MCF 10A (cell line): ENCODE measurements at places on chromosomes 5 and 9. TPM values are rescaled to one million over a fixed set of nuclear protein-coding genes. Genes with fewer than 3 reads are reported as not detected.

DNA sequence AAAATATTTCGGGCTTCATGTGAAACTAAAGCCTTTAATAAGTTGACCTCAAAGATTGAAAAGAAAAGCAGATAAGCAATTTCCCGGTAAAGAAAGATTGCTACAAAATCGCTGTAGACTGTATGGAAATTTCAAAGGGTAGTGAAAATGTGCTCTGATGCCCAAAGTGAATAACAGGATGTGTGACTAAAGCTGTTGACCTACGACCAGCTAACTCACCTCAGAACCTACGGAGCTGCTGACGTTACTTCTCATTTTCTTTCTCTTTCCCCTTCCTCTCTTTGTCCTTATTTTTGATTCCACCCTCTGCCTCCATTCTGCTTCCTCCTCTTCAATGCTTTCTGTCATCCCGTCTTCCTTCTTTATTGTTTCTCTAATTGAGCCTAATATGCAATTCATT is 103.2 kb downstream of the PDE4D start:
- DNase-seq, result peak; percentile 79
- peaks cover 11% of the 10 kb centered on the region for H3K36me3 ChIP-seq
- peak overlapping the region; percentile 89 for H3K27ac ChIP-seq

GRCh38 chr5:6918255-6918654 is 205.0 kb downstream of the TENT4A start:
- no peaks in the 10 kb centered on the region for H3K4me1 ChIP-seq
- H3K27ac ChIP-seq, result no peak overlapping the region
- H3K27me3 ChIP-seq, result peaks cover 91% of the 10 kb centered on the region
- H3K36me3 ChIP-seq, result no peaks in the 10 kb centered on the region

- no peak overlapping the region for H3K27ac ChIP-seq
- H3K4me1 ChIP-seq, result no peaks in the 10 kb centered on the region
- H3K27me3 ChIP-seq, result peaks cover 57% of the 10 kb centered on the region
- peak; percentile 69 for DNase-seq
- no peaks in the 10 kb centered on the region for H3K36me3 ChIP-seq
Observed at GRCh38 chr9:16417749-16418148, 452.7 kb downstream of the BNC2 start.

- no peak overlapping the region for H3K27ac ChIP-seq
- H3K4me1 ChIP-seq, result peaks cover 11% of the 10 kb centered on the region
Observed at GRCh38 chr9:132770770-132771310, 100.6 kb downstream of the GTF3C4 start.

DNA sequence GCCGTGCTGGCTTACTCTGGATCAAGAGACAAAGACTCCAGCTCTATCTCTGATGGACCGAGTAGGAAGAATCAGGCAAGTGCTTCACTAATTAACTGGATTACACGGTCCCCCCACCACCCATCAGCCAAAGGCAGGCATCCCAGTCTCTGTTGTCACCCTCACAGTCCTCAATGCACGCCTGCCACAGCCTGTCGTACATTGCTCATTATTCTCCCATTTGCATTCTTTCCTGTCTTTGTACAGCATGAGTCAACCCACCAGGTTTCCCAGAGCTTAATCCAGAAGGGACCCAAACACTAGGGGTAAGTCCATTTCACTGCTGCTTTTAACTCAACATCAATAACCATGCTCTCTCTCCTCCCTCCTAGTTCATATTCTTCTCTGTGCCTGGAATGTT is 44.4 kb downstream of the PCA3 start:
- no peaks in the 10 kb centered on the region for H3K36me3 ChIP-seq
- peak; percentile 4 for DNase-seq
- H3K4me1 ChIP-seq, result no peaks in the 10 kb centered on the region
- H3K4me3 ChIP-seq, result no peak overlapping the region
- H3K27ac ChIP-seq, result no peak overlapping the region

DNA sequence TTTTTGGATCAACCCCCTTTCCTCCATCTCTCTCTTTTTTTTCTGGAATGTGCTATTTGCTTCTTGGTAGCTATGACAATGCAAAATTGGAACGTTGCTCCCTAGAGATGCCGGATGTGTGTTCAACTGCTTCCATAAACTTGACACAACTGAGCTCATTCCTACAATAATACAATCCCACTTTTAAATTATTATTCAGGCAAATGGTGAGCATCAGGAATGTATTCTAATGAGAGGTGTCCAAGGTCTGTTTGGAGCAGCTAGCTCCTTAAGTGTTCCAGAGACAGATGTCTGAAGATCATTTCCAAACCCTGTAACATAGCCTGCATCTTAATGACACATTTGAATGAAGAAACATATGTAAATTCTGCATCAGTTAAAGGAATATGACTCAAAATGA is 518.4 kb downstream of the TAF11L14 start:
- no peaks in the 10 kb centered on the region for H3K36me3 ChIP-seq
- no peaks in the 10 kb centered on the region for H3K27me3 ChIP-seq
- H3K27ac ChIP-seq, result no peak overlapping the region

GRCh38 chr5:376799-377325 is 55.3 kb downstream of the AHRR start:
- peaks cover 5% of the 10 kb centered on the region for H3K4me1 ChIP-seq
- no peaks in the 10 kb centered on the region for H3K36me3 ChIP-seq
- H3K4me3 ChIP-seq, result no peak overlapping the region
- DNase-seq, result no peak

DNA sequence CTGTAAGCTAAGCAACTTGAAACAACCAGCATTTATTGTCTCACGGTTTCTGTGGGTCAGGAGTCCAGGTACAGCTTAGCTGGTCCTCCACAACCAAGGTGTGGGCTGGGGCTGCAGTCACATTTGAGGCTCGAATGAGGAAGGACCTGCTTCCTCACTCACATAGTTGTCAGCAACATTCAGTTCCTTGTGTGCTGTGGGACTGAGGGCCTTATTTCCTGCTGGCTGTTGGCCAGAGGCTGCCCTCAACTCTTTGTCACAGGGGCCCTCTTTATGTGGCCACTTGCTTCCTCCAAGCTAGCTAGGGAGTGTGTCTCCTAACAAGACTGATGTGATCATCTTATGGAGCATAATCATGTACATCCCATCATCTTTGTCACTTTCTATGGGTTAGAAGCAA is 29.2 kb upstream of the SEMA4D start:
- peaks cover 26% of the 10 kb centered on the region for H3K27me3 ChIP-seq
- no peak for DNase-seq
- H3K4me3 ChIP-seq, result no peak overlapping the region
- H3K4me1 ChIP-seq, result peaks cover 6% of the 10 kb centered on the region
- H3K27ac ChIP-seq, result no peak overlapping the region
- H3K36me3 ChIP-seq, result no peaks in the 10 kb centered on the region

DNA sequence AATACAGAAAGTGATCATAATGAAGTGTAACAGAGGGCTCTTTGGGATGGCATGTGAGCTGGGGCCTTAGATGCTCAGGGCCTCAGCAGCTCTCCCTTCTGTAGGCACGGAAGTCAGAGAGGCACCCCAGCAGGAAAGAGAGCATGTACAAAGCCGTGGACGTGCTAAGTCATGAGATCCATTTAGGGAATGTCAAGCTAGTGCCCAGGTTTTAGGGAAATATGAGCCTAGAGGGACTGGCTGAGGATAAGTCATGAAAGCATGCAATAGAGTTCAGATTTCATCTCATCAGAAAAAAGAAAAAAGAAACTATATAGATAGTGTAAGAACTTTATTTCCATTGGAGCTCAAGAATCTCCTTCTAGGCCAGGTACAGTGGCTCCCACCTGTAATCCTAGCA is 379.5 kb upstream of the KLF4 start:
- H3K36me3 ChIP-seq, result peaks cover 6% of the 10 kb centered on the region
- H3K27ac ChIP-seq, result no peak overlapping the region
- DNase-seq, result no peak
- peaks cover 19% of the 10 kb centered on the region for H3K4me1 ChIP-seq
- no peaks in the 10 kb centered on the region for H3K27me3 ChIP-seq

GRCh38 chr5:145479271-145479670 is 355.9 kb downstream of the PRELID2 start:
- H3K27ac ChIP-seq, result no peak overlapping the region
- no peaks in the 10 kb centered on the region for H3K27me3 ChIP-seq
- H3K36me3 ChIP-seq, result no peaks in the 10 kb centered on the region
- no peak for DNase-seq
- peaks cover 30% of the 10 kb centered on the region for H3K4me1 ChIP-seq

DNA sequence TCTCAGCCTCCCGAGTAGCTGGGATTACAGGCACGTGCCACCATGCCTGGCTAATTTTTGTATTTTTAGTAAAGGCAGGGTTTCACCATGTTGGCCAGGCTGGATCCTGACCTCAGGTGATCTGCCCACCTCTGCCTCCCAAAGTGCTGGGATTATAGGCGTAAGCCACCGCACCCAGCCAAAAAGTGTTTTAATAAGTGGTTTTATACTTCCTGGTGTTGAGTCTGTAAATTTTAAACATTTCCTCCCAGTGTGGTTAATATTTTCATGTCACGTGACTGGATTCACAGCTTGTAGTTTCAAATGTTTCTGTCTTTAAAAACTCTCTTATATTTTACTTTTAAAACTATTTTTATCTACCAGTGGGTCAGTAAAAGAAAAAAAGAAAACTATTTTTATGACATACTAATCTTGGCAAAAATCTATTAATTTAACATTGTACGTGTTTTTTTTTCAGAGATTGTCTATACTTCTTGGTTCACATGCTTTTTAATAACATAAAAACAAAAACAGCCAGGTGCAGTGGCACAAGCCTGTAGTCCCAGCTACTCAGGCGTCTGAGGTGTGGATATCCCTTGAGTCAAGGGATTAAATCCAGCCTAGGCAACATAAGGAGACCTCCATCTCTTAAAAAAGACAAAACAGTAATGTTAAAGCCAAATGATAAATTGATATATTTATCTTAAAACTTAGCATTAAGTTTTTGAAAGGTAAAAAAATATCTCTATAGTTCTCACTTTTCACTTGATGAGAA is 117.1 kb downstream of the DMXL1 start:
- H3K4me1 ChIP-seq, result no peaks in the 10 kb centered on the region
- DNase-seq, result no peak
- no peak overlapping the region for H3K4me3 ChIP-seq
- H3K36me3 ChIP-seq, result peaks cover 6% of the 10 kb centered on the region
- no peaks in the 10 kb centered on the region for H3K27me3 ChIP-seq
- H3K27ac ChIP-seq, result no peak overlapping the region

DNA sequence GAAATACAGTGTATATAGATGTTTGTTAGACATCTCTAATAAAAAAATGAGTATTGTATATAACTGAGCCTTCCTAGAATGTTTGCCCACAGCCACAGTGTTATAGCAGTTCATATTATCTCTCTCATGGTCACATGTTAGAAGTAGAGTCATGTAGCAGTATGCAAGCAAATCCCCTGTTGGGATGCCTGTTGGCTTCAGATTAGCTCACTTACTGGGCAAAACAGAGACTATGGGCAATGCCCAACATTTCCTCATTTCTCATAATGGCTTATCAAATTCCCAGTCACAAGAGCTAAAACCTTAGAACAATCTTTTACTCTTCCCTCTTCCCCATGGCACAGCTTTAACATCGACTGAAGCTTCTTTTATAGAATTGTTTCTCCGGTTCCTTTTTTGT is 27.0 kb upstream of the PDCD1LG2 start:
- H3K4me1 ChIP-seq, result no peaks in the 10 kb centered on the region
- no peaks in the 10 kb centered on the region for H3K27me3 ChIP-seq
- DNase-seq, result no peak
- H3K4me3 ChIP-seq, result no peak overlapping the region
- no peak overlapping the region for H3K27ac ChIP-seq

DNA sequence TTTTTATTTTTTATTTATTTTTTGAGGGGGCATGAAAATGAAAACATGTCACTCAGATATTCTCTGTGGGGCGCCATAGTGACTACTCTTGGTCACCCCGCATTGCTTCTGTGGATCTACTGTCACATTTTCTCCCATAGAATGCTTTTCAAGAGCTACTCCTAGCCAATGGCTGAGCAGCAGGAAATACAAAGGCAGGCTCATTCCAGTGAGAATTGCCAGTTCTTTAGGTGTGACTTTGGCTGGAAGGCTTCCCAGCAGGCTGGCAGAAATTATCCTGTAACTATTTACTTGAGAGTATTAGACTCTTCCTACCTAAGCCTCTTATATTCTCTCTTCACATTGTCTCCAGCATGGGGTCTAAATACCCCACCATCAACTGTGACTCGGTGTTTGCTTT is 21.0 kb upstream of the PTPRD start:
- peaks cover 83% of the 10 kb centered on the region for H3K27me3 ChIP-seq
- DNase-seq, result no peak
- no peak overlapping the region for H3K27ac ChIP-seq
- H3K4me3 ChIP-seq, result no peak overlapping the region

GRCh38 chr9:92503156-92503555 is 20.9 kb upstream of the ASPN start:
- H3K27me3 ChIP-seq, result no peaks in the 10 kb centered on the region
- DNase-seq, result no peak
- H3K4me3 ChIP-seq, result no peak overlapping the region
- H3K36me3 ChIP-seq, result peaks cover 19% of the 10 kb centered on the region

- H3K4me1 ChIP-seq, result peaks cover 60% of the 10 kb centered on the region
- H3K27ac ChIP-seq, result peak overlapping the region; percentile 10
Observed at GRCh38 chr9:95855961-95856360, 19.5 kb upstream of the ERCC6L2 start.

- H3K4me3 ChIP-seq, result no peak overlapping the region
- no peak for DNase-seq
- no peaks in the 10 kb centered on the region for H3K27me3 ChIP-seq
- H3K27ac ChIP-seq, result no peak overlapping the region
- no peaks in the 10 kb centered on the region for H3K4me1 ChIP-seq
Observed at GRCh38 chr5:137122075-137122474, 377.1 kb downstream of the SPOCK1 start.

DNA sequence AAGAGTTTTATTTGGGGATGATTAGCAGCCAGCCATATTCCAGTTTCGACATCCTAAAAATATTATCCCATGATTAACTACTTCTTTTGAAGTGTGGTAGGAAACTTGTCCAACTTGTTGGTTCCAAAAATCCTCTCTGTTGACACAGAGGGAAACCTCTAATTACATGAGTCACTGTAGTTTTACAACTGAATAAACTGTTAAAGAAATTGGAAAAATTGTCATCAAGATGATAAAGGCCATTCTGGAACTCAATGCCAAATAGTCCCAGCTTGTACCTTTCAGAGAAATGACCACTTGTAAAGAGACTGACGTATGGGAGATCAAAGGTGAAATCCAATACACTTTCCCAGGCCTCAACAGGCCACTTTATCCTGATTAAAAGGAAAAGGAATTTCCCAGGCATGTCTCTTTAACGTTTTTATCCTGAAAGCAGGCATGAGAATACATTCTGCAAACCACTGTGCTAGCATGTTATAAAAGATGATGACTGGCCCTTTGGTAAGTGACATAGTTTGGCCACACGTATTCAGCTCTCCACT is 261.6 kb downstream of the GLIS3 start:
- no peaks in the 10 kb centered on the region for H3K36me3 ChIP-seq
- H3K4me3 ChIP-seq, result no peak overlapping the region
- H3K27ac ChIP-seq, result no peak overlapping the region
- H3K27me3 ChIP-seq, result no peaks in the 10 kb centered on the region

GRCh38 chr5:72634444-72634843 is 127.2 kb upstream of the ZNF366 start:
- H3K27ac ChIP-seq, result no peak overlapping the region
- no peaks in the 10 kb centered on the region for H3K36me3 ChIP-seq
- DNase-seq, result no peak
- H3K4me3 ChIP-seq, result no peak overlapping the region

The KIF4B gene
- total RNA-seq, result not detected in 2 replicates

The PCDHB9 gene
- 1.0 and 1.8 TPM in 2 replicates for total RNA-seq

The CEP72 gene
- 16.4 and 16.7 TPM in 2 replicates for total RNA-seq

The MARCHF6 gene
- total RNA-seq, result 118 and 131 TPM in 2 replicates

The SPATA31C1 gene
- total RNA-seq, result not detected in 2 replicates

The PKD2L2 gene
- total RNA-seq, result not detected in 2 replicates
